Pulmonary artery endothelial cell (primary cell): ENCODE measurements at places on chromosomes 6 and 20.
A peak's percentile ranks its signal among the peaks of the same experiment; 100 is the strongest.

DNA sequence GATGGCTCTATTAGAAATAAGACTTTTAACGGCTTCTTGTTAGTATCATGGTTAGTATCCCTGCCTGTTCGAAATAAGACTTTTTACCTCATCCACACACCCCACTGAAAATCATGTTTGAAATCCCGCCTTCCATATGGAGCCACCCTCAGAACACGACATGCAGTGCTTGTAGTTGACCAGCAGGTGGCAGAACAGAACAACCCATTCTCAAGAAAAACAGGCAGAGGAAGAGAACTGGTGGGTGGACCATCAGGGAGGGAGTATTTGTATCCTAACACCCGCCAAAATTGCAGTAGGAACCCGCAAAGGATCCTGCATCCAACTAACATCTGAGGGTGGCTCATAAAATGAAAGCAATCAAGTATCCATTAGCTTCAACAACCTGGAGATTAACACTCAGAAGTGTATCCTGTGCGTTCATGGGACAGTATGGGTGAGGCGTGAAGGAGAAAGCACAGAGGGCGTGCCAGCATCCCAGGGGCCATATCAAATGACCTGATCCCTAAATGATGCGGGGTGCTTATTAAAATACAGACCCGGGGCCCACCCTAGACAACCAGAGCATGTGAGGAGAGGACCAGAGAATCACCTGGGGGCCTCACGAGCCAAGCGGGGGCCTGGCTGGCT lies 89.6 kb upstream of the NHSL1 start:
- peak; percentile 43 for DNase-seq

DNA sequence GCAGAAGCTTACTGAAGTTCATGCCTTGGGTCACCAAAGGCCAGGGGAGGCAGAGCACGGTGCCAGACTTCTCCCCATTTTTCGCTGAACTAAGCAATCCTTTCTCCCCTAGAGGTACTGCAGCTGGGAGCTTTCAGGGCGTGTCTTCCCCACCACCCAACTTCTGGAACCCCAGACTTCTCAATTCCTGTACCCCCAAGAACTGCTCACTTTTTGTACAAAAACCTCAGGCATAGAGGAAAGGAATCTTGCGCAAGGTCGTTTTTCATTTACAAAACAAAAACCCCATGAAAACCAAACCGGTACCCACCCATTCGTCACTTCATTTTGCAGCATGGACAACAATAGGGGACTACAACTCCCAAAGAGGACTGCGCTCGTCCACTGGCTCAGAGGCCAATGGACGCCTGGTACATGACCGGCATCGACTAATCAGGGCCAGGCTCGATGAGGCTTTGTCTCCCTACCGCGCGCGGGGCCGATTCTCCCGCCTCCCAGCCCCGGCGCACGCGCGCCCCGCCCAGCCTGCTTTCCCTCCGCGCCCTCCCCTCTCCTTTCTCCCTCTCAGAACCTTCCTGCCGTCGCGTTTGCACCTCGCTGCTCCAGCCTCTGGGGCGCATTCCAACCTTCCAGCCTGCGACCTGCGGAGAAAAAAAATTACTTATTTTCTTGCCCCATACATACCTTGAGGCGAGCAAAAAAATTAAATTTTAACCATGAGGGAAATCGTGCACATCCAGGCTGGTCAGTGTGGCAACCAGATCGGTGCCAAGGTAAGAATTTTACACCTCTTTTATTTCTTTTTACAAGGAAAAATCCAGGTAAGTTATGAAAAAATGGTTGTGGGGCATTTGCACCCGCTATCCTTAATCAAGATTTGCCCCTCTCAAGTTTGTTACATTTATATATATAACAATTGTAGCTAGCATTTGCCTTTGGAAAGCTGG lies at the start of gene TUBB:
Gene TUBB, plus strand, starts transcription at position 562 of the 947 bp plus-strand sequence. Its CDS starts 155 bp downstream, at position 717.
- DNase-seq: peak; percentile 93

GRCh38 chr6:150684714-150685459 lies 85.2 kb downstream of the PLEKHG1 start:
- peak; percentile 29 for DNase-seq

- DNase-seq: no peak
These were observed 48.9 kb upstream of the ARMC2 start for GRCh38 chr6:108799354-108799717.

DNA sequence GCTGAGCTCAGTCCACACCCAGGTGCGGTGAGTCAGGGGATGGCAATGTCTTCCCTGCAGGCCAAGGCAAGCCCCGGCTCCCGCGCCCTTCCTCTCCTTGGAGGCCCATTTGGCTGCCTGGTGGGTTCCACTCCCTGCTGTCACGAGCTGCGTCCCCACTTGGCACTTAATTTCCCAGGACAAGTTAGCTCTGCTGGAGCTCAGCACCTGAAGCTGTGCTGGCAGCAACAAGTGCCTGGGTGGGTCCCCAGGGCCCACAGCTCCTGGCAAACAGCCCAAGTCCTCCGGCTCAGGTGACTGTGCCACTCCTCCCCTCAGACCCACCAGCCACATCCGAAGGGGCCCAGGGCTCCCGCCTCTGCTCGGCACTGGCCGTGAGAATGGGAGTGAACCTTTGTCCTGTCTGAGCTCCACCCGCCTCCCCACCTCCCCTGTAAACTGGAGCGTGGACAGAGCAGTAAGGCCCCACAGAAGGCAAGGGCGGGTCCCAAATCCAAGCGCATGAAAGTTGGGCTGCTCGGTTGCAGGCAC lies 16.9 kb downstream of the LAMA5 start:
- no peak for DNase-seq

GRCh38 chr6:2658788-2659187 lies 91.9 kb downstream of the MYLK4 start:
- DNase-seq: no peak

DNA sequence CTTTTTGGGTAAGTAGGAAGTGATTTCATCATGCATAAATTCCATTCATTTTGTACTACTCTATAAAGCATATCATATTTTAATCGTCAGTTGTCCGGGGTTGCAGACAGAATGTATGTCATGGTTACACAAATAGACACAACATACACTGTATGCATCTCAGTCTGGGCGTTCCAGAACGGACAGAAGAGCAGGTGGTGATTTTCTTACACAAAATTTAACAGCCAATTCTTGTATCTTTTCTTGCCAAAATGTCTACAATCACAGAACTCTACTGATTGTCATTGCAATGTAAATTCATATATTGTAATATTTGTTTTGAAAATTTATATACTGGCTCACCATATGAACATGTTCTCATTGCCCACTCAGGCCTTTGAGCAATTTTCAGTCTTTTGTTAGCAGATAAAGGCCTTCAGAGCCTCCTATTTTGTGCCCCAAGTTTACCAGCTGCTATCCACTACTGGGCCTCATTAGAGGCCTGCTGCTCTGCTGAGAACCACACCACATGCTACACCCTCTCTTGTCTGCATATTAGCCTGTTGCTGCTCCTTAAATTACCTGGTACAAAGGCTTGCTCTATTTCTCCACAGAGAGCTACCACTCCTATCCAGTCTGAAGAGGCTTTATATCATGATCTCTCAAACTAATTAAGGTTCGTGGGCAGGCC lies 61.5 kb downstream of the PRDM13 start:
- no peak for DNase-seq

- no peak for DNase-seq
These were observed 77.6 kb downstream of the TPBG start for GRCh38 chr6:82441047-82441855.

- DNase-seq: no peak
These were observed 89.7 kb upstream of the RNF217 start for GRCh38 chr6:124872361-124873065.

DNA sequence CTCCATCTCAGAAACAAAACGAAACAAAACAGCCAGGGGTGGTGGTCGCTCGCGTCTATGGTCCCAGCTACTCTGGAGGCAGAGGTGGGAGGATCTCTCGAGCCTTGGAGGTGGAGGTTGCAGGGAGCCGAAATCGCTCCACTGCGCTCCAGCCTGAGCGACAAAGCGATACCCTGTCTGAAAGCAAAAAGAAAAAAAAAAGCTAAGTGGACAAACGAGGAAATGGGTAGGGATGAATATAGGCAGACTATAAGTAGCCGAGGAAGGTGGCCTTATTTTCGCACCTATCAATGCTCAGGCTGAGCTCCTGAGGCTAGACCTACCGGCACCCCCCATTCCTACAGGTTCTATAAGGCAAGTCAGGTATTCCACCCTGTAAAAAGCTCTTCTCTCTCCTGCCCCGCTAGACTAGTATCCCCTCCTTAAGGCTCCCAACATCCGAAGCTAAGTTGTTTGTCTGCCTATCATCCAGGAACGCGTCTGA lies 650 bp upstream of the CASP8AP2 start:
- no peak for DNase-seq

- no peak for DNase-seq
These were observed 77.8 kb downstream of the CD164 start for GRCh38 chr6:109304284-109305015.

DNA sequence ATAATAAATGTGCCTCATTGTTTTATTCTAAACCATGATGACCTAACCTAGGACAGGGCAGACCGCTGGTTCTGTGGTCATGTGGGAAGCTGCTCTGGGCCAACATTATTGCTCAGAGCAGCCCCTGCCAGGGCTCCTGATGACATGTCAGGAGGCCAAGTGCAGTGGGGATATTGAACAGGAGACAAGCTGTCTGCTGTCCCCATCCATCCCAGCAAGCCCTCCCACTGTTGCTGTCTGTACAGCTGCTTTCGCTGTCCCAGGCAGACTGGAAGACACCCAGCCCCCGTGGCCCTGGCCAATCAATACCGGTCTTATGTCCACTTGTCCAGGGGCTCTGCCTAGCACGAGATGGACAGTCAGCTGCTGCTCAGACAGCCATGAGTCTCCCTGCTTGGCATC lies 43.2 kb upstream of the FNDC1 start:
- no peak for DNase-seq

- no peak for DNase-seq
These were observed 83.5 kb downstream of the TTLL2 start for GRCh38 chr6:167408235-167408869.

DNA sequence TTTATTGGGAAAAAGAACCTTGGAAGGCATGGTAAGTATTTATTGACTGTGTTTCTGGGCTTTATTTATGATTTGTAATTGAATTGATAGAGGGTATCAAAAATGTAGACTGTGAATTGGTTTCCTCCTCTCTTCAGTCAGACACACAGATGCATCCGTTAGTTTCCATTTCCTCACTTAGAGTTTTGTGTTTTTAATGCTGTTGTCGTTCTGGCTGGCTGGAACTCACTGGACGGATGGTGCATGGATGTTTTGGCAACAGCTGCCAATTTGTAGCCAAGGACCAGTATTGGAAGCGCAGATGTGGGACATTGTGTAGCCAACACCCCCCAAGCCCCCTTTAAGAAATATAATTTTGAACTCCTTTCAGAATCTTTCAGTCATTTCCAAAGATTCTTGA lies 134.5 kb downstream of the JARID2 start:
- no peak for DNase-seq

GRCh38 chr6:158194487-158195280 lies 26.5 kb downstream of the GTF2H5 start:
- DNase-seq: no peak

DNA sequence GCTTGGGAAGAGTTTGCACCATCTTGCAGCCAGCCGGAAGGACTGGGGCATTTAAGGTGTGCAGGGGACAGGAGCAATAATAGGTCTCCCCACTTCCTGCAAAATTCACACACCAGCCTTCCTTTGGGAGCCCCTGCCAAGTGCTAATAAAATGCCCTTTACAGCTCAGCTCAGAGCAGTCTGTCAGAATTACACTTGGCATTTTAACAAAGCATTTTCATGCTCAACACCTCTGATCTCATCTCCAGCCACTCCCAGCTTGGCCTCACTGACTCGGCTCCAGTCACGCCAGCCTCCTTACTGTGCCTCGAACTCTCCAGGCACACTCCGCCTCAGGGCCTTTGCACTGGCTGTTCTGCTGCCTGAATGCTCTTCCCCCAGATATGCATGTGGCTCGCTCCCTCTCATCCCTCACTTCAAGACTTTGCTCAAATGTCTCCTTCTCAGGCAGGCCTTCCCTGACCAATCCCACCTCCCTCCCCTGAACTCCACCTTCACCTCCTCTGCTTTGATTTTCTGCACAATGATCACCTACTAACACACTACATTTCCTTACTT lies 43.7 kb downstream of the GRM4 start:
- DNase-seq: no peak

DNA sequence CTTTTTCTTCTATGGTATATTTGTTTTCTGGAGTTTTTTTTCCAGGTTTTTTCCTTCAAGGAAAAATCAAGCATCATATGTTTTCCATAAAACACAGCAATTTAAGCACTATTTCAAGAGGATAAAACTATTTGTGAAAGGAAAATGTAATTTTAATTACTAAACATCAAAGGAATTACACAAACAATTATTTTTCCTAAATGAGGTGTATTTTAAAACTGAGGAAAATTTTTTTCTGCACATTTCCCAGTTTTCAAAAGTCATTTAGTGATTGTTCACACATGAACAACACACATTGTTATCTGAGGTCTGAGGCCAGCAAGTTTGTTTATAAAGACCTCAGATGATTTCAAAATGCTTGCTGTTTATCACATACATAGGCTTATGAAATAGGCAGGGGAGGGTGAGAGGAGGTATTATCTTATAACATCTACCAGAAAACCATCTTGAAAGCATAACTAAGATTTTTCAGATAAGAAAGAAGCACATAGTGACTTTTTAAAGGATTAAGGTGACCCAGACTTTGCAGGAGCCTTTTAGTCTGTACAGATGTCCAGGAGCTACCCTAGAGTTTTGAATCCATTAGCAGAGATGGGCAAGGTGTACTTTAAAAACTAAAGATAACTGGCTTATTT lies 381.6 kb downstream of the GJA1 start:
- no peak for DNase-seq

GRCh38 chr6:33815854-33816253 lies 12.1 kb upstream of the MLN start:
- DNase-seq: no peak

DNA sequence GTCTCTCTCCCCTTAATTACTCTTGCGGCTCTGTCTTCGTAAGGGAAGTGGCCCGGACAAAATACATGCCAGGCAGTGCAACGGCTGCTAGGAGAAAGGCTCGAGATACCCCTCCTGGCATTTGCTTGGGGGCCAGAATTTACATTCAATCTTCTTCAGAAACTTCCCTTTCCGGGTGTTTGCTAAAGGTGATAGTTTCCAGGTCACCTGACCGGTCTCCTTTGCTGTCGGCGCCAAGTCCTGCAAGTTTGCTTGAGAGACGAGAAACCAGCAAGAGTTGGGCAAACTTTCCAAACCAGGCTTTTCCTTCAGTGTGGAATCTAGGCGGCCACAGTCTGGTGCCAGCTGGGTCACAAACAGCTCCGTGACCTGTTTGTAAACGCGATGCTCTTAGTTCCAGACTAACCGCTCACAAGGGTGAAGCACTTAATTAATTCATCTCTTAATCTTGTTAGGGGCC lies 563 bp upstream of the SRSF3 start:
- DNase-seq: no peak

DNA sequence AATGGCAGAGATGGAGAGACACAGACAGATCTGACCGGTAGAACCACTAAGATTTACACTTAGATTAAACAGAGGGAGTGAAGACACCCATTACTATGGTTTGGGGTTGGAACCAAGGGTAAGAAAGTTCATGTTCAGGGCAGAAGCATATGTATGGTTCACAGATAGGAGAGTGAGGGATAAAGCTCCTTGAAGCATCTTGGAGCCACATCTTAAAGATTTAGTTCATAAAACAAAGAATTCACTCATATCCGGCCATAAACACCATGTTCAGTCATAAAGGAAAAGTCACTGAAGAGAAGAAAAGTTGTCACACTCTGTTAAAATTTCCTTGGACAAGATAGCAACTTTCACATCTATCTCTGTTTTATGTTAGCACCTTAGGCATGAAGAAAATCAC lies 18.0 kb downstream of the STX7 start:
- no peak for DNase-seq

GRCh38 chr6:48904809-48905208 lies 558.2 kb downstream of the MMUT start:
- no peak for DNase-seq
